ENCODE measurements at places on chromosomes 6 and 20.

GRCh38 chr6:609905-610304 is 47.0 kb downstream of the HUS1B start:
- no peak for DNase-seq

DNA sequence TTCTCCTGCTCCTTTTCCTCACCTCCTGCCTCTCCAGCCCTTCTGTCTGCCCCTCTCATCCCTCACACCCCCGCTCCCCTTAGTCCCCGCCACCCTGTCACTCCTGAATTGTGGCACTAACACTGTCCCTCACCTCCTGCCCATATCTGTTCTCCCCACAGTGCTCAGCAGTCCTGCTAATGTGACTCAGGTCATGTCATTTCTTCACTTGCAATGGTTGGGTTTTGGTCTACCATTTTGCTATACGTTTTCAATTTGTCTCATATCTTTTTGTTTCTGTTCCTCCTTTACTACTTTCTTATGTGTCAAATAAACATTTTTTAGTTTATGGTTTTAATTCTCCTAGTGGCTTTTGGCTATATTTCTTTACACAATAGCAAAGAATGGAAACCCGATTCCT is 1.3 kb upstream of the HLA-B start:
- no peak for DNase-seq

DNA sequence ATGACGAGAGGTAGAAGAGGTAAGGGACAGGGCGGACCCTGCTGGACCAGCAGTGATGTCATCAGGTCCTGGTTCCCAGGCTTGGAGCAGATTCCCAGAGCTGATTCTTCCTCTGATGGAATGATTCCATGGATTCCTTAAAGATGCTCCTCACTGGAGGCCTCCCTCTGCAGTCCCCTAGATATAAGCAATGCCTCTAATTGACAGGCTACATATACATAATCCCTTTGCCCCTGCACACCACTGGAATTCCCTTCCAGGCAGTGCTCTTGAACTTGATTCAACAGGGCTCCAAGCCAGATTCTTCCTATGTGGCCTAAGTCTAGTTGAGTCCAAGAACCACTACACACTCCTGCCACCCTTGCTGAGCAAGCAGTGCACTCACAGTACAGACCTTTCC is 52.3 kb upstream of the L3MBTL3 start:
- no peak for DNase-seq

DNA sequence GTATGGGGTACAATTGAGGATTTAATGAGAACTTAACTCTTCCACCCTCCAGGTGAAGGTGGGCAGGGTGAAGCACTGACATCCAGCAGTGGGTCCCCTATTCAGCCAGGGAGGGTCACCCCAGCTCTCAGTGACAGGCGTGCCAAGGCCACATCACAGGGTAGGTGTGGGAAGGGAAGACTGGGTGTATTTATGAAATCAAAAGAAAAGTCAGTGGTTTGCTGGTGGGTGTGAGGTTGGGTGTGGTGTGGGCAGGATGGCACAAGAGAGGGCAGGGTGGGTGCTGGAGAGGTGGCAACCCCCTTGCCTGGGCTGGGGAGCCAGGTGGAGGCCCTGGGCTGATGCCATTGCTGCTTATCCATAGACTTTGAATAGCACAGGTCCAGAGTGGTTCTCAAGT is 16.6 kb downstream of the SYNDIG1 start:
- DNase-seq: no peak

GRCh38 chr20:4341804-4342485 is 326.6 kb upstream of the RNF24 start:
- DNase-seq: no peak

GRCh38 chr20:8647961-8648441 is 420.9 kb upstream of the PLCB4 start:
- no peak for DNase-seq

DNA sequence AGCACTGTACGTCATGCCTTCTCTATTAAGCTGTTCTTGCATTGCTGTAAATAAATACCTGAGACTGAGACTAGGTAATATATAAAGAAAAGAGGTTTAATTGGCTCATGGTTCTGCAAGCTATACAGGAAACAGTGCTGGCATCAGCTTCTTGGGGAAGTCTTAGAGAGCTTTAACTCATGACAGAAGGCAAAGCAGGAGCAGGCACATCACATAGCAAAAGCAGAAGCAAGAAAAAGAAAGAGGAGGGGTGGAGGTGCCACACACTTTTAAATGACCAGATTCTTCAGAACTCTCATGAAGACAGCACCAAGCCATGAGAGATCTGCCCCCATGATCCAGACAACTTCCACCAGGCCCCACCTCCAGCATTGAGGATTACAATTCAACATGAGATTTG is 30.1 kb downstream of the CYB5R4 start:
- DNase-seq: no peak

DNA sequence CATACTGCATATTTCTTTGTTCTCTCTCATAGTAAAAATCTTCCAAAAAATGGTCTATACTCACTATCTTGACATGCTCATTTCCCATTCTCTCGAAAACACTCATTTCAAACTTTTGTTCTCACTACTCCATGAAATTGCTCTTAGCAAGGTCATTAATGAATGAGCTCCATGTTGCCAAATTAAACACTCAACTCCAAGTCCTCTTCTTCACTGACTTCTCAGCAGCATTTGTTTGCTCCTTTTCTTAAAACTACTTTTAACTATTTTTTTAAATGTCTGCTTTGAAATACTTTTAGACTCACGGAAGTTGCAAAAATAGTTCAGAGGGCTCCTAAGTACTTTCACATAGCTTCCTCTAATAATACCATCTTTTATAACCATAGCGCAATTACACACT is 274.0 kb upstream of the PREP start:
- no peak for DNase-seq

DNA sequence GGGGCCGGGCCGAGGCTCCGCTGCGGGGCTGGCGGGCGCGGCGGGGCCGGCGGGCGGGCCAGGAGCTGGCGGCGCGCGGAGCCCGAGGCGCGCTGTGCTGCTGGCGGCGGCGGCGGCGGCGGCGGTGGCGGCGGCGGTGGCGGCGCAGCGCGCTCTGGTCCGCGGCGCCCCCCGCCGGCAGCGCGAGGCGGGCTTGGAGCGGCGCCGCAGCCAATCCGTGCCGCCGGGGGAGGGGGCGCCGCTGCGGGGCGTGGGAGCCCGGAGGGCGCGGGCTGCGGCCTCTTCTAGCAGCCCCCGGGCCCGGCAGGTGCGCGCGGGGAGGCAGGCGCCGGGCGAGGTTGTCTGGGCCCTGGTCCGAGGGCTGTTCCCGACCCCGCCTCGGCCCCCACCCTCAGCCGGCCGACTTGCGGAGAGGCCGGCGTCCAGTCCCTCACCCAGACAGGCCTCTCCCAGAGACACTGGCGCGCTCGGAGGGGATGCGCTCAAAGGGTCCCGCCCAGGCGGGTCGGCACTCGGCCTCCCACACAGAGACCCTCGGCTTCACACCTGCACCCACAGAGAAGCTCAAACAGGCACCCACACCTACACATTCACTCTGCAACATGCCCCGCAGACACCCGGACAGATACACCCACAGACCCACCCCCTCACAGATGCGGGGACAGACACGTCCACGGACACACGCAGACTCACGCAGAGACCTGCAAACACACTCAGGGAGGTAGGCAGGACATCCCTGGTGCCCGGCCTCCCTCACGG is at the start of gene RIMS4:
Gene RIMS4, minus strand, starts transcription at position 156 of the 759 bp plus-strand sequence. CDS start 275 bp downstream, outside the sequence.
- DNase-seq: peak; percentile 20

DNA sequence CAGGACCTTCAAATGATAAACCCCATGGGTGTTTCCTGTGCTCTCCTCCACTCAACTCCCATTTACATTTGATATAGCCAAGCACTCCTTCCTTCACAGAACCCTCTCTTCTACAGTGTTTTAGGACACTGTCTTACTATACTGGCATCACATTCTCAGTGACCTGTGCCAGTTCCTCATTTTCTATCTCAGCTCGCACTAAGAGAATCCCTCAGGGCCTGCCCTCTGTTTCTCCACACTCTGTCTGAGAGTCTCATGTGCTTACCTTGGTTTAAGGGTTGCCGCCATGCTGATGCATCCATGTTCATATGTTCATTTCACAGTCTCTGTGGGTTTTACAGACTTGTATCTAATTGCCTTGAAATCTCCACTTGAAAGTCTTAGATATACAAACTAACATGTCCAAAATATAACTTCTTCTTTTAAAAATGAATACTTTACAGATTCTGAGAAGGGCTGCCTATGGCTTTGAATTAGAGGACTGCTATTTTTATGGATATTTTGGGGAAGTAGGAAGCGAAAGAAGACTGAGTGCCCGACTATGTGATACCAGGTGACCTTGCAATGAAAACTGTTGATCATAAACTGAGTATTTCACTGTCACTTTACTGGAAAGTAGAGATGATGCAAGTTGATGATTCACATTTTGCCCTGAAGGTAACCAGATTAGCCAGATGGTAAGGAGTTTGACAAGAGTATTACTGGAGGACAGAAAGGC is 153.1 kb upstream of the SIM1 start:
- no peak for DNase-seq

DNA sequence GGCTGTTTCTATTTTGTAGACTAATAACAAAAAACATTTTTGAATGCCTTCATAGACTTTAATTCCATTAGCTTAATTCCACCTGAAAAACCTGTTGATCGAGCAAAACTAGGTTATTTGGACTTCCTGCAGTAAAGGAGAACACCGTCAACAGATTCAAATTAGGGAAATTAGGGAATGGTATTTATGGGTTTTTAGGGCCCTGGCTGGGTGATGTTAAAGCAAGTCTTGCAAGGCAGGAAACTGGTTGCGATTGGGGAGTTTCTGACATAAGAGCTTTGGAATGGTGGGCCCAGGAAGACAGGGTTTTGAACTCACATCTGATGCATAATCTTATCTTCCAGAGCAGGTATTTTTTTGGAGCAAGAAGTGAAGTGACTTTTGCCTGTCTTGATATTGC is 40.1 kb upstream of the TFAP2C start:
- no peak for DNase-seq

- no peak for DNase-seq
Observed at GRCh38 chr20:12061466-12061865, 143.8 kb downstream of the BTBD3 start.

- DNase-seq: no peak
Observed at GRCh38 chr20:25081730-25082497, at the start of gene VSX1. TSS of gene VSX1 (minus strand) at chr20:25082141. CDS start at chr20:25082096, 45 bp downstream.

DNA sequence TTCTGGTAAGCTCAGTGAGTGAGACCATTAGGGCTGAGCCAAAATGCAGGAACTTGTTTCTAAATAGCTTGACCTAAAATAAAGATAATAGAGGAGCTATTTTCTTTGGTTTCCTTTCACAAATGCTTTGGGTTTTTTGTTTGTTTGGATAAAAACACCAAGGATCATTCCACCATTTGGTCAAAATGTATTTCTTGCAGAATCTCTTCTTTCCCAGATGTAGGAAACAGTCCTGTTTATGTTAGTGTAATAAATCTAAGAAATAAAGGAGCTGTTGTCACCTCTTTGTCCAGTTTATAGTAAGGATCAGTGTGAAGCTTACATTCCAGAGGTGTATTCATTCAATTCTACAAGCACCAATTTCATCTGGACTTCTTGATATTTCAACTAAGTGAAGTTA is 297.8 kb downstream of the GJA1 start:
- DNase-seq: no peak

GRCh38 chr6:44202972-44203750 is 13.6 kb upstream of the MYMX start:
- DNase-seq: no peak

DNA sequence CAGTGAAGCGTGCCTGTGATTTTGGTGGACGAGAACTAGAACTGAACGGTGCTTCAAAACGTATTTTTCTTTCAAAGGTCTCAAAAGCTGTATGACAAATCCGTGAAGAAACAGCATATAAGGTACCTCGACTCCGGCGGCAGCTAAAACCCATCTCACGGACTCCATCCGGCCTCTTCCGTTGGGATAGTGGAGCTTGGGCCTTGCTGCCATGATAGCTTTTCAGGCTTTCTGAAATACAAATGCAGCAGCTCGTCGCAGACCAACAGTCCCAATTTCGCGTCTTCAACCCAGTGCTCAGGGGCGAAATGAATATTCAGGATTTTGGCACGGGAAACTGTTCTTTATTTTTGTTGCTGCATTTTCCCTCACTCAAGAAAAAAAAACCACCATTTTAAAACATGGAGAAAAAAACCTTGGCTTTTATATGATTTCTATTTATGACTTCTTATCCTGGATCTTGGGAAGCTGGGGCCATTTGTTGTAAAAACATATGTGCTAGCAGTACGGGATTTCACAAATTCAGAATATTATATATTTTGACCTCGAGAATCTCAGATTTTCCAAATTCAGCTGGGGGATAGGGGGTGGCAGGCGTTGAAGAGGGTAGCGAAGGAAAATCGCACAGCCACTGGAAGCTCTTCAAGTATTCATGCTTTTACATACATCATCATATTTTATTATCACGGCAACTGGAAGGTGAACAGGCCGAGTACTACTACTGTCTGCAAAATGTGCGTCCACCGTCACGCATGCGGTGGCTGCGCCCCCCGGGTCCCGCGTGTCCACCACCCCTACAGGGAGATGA is 849 bp downstream of the GSTA4 start:
- peak; percentile 20 for DNase-seq

DNA sequence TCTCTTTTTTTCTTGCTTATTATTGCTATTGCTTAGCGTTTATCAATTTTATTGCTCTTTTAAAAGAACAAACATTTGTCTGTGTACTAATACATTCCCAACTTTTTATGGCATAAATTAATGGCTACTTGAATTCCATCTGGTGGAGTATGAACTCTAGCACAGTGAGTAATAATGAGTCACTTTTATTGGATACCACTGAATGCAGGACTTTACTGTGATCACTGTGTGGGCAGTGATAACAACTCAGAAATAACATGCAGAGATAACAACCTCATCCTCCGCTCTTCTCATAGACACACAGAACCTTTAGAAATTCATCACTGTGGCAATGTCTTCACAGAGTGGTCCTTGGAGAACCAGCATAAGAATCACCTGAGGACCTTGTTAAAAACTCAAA is 174.9 kb upstream of the PRND start:
- DNase-seq: no peak

GRCh38 chr6:63644668-63645326 is 9.2 kb downstream of the PHF3 start:
- DNase-seq: no peak

GRCh38 chr6:169420912-169421543 is 167.4 kb upstream of the THBS2 start:
- DNase-seq: peak; percentile 34

DNA sequence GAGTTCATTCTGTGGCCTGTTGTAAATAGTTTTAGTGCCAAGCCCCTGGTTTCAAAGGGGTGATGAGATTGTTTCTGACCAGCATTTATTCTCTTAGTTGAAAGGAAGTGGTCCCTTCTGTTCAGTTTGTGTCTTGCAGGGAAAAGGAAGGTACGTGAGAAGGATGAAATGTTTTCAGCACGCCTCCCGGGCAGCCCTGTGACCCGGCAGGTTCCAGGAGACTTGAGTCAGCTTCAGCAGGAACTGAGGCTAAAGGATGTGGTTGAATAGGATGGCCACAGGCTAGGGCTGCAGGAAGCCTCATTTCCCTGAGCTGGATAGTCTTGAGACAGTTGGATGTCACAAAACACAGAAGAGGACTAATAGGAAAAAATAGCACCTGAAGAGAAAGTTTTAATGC is 132.4 kb upstream of the SYNDIG1 start:
- DNase-seq: no peak

GRCh38 chr6:158993639-158994038 is 6.4 kb downstream of the RSPH3 start:
- no peak for DNase-seq
